ENCODE measurements at places on chromosomes 7 and 10.

GRCh38 chr10:9508606-9509005 lies 1454.1 kb downstream of the GATA3 start:
- DNase-seq = no peak
- no peaks in the 10 kb centered on the region for H3K27me3 ChIP-seq
- no peak overlapping the region for H3K4me3 ChIP-seq
- H3K27ac ChIP-seq = no peak overlapping the region
- no peaks in the 10 kb centered on the region for H3K4me1 ChIP-seq

DNA sequence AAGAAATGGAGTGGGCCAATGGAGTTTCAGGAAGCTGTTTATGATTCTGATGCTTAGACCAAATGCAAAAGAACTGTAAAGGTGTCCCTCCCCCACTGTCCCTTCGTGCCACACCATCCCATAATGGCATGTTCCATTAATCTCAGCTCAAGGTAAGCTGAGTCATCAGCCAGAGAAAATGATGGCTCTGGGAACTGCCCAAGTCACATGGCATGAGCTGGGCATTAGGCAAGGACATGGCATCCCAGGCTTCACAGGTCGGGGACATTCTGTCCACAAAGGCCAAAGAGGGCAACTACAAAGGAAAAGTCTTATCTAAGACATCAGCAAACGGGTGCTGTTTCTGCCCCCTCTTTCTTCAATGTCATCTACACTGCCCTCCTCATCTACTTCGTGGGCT lies 44.9 kb downstream of the DLG5 start:
- no peak overlapping the region for H3K27ac ChIP-seq
- no peaks in the 10 kb centered on the region for H3K27me3 ChIP-seq
- no peaks in the 10 kb centered on the region for H3K36me3 ChIP-seq
- no peak overlapping the region for H3K4me3 ChIP-seq
- H3K4me1 ChIP-seq = peaks cover 1% of the 10 kb centered on the region
- no peak for DNase-seq

DNA sequence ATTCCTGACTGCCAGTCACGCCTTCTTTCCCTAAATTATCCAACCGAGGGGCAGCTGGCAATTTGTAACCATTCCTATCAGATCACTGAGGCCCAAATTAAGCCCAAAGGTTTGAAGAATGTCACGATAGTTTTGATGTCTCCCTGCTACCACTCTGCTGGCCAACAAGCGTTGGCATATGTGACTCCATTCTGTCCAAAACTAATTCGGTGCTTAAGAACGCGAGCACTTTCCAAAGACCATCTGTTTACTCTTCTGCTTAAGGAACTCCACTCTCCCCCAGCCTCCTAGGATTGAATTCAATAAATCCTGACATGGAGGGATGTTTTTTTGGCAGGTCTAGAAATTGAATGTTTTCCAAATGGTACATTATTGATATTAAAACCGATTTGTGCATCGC lies 131.5 kb upstream of the CTBP2 start:
- H3K4me1 ChIP-seq = no peaks in the 10 kb centered on the region
- no peak for DNase-seq
- no peak overlapping the region for H3K4me3 ChIP-seq
- no peaks in the 10 kb centered on the region for H3K36me3 ChIP-seq

DNA sequence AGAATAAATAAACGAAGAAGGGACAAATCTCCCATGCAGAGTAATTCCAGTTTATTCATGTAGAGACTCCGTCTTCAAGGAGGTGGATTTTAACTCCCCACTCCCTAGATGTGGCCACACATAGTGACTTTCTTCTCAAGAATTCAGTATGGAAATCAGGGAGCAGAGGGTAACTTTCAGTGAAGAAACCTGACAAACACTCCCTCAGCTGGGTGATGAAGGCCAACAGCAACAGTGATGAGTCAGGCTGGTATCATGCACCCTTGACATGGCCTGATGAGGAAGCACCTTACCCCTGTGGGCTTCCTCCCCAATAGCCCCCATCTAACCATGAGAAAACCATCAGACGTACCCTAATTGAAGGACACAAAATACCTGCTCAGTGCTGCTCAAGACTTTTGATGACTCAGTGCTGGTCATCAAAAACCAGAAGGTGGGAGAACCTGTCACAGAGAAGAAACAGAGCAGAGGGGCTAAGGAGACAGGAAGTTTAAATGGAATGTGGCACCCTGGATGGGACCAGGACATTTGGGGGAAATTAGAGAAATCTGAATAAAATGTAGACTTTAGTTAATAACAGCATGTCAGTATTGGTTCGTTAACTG lies 50.6 kb downstream of the ADAMTS14 start:
- no peak for DNase-seq
- no peaks in the 10 kb centered on the region for H3K36me3 ChIP-seq

DNA sequence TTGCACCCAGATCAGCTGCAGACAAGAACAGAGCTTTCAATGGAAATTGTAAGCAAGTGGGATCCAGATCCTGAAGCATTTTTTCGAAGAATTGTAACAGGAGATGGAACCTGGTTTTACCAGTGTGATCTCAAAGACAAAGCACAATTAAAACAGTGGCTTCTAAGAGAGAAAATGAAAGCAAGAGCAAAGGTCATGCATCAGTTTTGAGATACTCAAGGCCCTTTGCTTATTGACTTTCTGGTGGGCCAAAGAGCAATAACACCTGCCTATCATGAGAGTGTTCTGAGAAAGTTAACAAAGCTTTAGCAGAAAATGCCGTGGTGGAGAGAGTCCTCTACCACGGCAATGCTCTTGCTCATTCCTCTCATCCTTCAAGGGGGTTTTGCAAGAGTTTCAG lies 194.8 kb downstream of the TMEM178B start:
- H3K4me3 ChIP-seq = no peak overlapping the region
- no peaks in the 10 kb centered on the region for H3K4me1 ChIP-seq
- H3K36me3 ChIP-seq = no peaks in the 10 kb centered on the region
- H3K27ac ChIP-seq = no peak overlapping the region

- H3K36me3 ChIP-seq = no peaks in the 10 kb centered on the region
- H3K27me3 ChIP-seq = no peaks in the 10 kb centered on the region
- no peaks in the 10 kb centered on the region for H3K4me1 ChIP-seq
These were observed 14.9 kb upstream of the ITGB1 start for GRCh38 chr10:32972929-32973328.

- no peak overlapping the region for H3K4me3 ChIP-seq
- H3K27me3 ChIP-seq = no peaks in the 10 kb centered on the region
- H3K36me3 ChIP-seq = no peaks in the 10 kb centered on the region
- no peak overlapping the region for H3K27ac ChIP-seq
- H3K4me1 ChIP-seq = no peaks in the 10 kb centered on the region
These were observed 304.3 kb downstream of the GLRX3 start for GRCh38 chr10:130440494-130440893.

GRCh38 chr10:44416936-44417335 lies 32.0 kb upstream of the CXCL12 start:
- H3K36me3 ChIP-seq = no peaks in the 10 kb centered on the region
- H3K27me3 ChIP-seq = no peaks in the 10 kb centered on the region
- H3K4me1 ChIP-seq = no peaks in the 10 kb centered on the region
- DNase-seq = no peak
- H3K4me3 ChIP-seq = no peak overlapping the region

DNA sequence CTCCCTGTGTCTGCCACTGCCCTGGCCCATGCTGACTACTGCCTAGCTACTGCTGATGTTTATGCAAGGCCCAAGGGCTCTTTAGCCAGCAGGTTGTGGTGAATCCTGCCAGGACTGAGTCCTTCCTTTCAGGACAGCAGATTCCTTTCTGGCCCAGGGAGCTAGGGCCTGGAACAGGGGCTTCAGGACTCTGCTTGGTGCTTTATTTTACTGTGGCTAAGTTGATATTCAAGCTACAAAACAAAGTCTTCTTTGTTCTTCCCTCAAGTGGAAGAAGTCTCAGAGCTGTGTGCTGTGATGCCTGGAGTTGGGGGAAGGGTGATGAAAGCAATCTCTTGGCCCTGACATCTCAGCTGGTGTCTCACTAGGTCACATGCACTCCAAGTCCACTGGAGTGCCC lies 66.2 kb upstream of the NME8 start:
- H3K4me1 ChIP-seq = peaks cover 2% of the 10 kb centered on the region
- H3K4me3 ChIP-seq = no peak overlapping the region
- no peak overlapping the region for H3K27ac ChIP-seq
- no peaks in the 10 kb centered on the region for H3K36me3 ChIP-seq

DNA sequence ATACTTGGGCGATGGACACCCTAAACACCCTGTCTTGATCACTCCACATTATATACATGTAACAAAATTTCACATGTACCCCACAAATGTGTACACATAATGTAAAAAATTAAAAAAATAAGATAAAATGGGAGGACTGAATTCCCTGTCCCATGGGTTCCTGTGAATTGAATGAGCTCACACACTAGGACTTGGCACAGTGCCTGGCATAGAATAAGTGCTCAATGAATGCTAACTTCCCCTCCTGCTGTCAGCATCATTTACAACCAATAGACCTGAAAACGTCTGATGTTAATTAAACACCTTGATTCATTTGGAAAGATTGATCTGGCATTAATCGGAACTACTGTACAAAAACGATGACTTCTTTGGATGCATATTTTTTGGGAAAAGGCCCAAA lies 117.3 kb upstream of the ZNF438 start:
- DNase-seq = no peak
- H3K27me3 ChIP-seq = no peaks in the 10 kb centered on the region
- no peak overlapping the region for H3K27ac ChIP-seq
- no peaks in the 10 kb centered on the region for H3K36me3 ChIP-seq
- no peaks in the 10 kb centered on the region for H3K4me1 ChIP-seq

DNA sequence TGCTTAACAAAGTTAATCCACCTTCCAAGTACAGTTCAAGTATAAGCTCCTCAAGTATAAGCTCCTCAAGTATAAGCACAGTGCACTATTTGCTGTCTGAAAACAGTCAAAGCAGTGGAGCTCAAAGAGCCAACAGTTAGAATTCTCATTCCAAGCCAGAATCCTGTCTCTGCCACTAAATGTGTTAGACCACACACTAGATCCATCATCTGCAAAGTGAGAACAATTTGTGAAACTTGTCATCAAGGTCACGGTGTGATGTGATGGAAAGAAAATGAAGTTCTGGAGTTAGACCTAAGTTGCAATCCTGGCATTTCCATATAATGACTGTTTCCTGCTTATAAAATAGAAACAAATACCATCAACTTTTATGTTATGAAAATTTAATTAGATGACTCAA lies 602.5 kb downstream of the TNS3 start:
- no peaks in the 10 kb centered on the region for H3K36me3 ChIP-seq
- no peak for DNase-seq
- no peaks in the 10 kb centered on the region for H3K27me3 ChIP-seq
- peaks cover 2% of the 10 kb centered on the region for H3K4me1 ChIP-seq
- no peak overlapping the region for H3K27ac ChIP-seq

GRCh38 chr7:92368741-92369140 lies 78.5 kb upstream of the GATAD1 start:
- H3K36me3 ChIP-seq = no peaks in the 10 kb centered on the region
- no peaks in the 10 kb centered on the region for H3K4me1 ChIP-seq
- no peak overlapping the region for H3K27ac ChIP-seq
- DNase-seq = no peak
- no peak overlapping the region for H3K4me3 ChIP-seq
- H3K27me3 ChIP-seq = no peaks in the 10 kb centered on the region

- H3K27ac ChIP-seq = peak overlapping the region; percentile 12
- H3K4me1 ChIP-seq = peaks cover 9% of the 10 kb centered on the region
- H3K27me3 ChIP-seq = no peaks in the 10 kb centered on the region
- H3K4me3 ChIP-seq = no peak overlapping the region
- no peaks in the 10 kb centered on the region for H3K36me3 ChIP-seq
These were observed 237.2 kb downstream of the CSTF2T start for GRCh38 chr10:51462076-51462779.

DNA sequence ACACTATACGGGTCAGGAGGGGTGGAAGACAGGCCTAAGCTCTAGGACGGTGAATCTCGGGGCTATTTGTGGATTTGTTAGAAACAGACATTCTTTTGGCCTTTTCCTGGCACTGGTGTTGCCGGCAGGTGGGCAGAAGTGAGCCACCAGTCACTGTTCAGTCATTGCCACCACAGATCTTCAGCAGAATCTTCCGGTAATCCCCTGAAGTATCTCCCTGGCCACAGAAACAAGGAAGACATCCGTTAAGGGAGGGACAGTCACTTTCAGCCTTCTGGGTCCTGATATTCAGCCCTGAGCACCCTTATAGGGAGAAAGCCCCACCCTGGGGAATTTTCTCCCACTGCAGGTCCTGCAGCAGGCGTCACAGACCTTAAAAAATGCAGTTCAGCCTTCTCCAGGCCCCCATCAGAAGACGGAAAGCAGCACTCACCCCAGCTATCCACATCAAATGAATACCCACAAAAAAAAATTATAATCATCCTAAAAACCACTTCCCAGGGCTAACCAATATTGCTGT lies 23.2 kb downstream of the PLAC9 start:
- peaks cover 4% of the 10 kb centered on the region for H3K36me3 ChIP-seq
- no peak overlapping the region for H3K4me3 ChIP-seq
- peak; percentile 14 for DNase-seq
- peak overlapping the region; percentile 83 for H3K27ac ChIP-seq
- no peaks in the 10 kb centered on the region for H3K27me3 ChIP-seq

GRCh38 chr7:102189756-102190155 lies 96.9 kb upstream of the SH2B2 start:
- no peak for DNase-seq
- H3K4me3 ChIP-seq = no peak overlapping the region
- no peak overlapping the region for H3K27ac ChIP-seq
- no peaks in the 10 kb centered on the region for H3K27me3 ChIP-seq

GRCh38 chr7:78090616-78091015 lies 292.0 kb downstream of the PHTF2 start:
- no peak overlapping the region for H3K4me3 ChIP-seq
- no peaks in the 10 kb centered on the region for H3K27me3 ChIP-seq
- no peak for DNase-seq

DNA sequence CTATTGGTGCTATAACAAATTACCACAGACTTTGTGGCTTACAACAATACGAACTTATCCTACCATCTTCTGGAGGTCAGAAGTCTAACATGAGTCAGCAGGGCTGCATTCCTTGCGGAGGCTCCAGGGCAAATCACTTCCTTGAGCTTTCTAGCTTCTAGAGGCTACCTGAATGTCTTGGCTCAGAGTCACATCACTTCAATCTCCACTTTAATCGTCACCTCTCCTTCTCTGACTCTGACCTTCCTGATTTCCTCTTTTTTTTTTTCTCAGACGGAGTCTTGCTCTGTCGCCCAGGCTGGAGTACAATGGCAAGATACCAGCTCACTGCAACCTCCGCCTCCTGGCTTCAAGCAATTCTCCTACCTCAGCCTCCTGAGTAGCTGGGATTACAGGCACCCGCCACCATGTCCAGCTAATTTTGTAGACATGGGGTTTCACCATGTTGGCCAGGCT lies 44.6 kb upstream of the ANAPC16 start:
- H3K27me3 ChIP-seq = no peaks in the 10 kb centered on the region
- no peak overlapping the region for H3K27ac ChIP-seq
- peaks cover 2% of the 10 kb centered on the region for H3K4me1 ChIP-seq

GRCh38 chr7:38669965-38670520 lies 38.9 kb upstream of the AMPH start:
- H3K4me1 ChIP-seq = no peaks in the 10 kb centered on the region
- no peaks in the 10 kb centered on the region for H3K36me3 ChIP-seq
- no peak overlapping the region for H3K4me3 ChIP-seq
- no peak overlapping the region for H3K27ac ChIP-seq
- no peak for DNase-seq
- H3K27me3 ChIP-seq = no peaks in the 10 kb centered on the region

- DNase-seq = peak; percentile 85
- H3K4me1 ChIP-seq = peaks cover 3% of the 10 kb centered on the region
- H3K4me3 ChIP-seq = no peak overlapping the region
- H3K36me3 ChIP-seq = no peaks in the 10 kb centered on the region
These were observed 5.4 kb upstream of the TNS3 start for GRCh38 chr7:47587351-47587750.

GRCh38 chr7:50287129-50287528 lies 17.4 kb upstream of the IKZF1 start:
- H3K27me3 ChIP-seq = no peaks in the 10 kb centered on the region
- no peaks in the 10 kb centered on the region for H3K36me3 ChIP-seq
- no peak overlapping the region for H3K27ac ChIP-seq
- H3K4me3 ChIP-seq = no peak overlapping the region
- H3K4me1 ChIP-seq = no peaks in the 10 kb centered on the region
- DNase-seq = no peak

Data from aorta (tissue), 5 donors.